ENCODE measurements at places on chromosomes 4 and X.

DNA sequence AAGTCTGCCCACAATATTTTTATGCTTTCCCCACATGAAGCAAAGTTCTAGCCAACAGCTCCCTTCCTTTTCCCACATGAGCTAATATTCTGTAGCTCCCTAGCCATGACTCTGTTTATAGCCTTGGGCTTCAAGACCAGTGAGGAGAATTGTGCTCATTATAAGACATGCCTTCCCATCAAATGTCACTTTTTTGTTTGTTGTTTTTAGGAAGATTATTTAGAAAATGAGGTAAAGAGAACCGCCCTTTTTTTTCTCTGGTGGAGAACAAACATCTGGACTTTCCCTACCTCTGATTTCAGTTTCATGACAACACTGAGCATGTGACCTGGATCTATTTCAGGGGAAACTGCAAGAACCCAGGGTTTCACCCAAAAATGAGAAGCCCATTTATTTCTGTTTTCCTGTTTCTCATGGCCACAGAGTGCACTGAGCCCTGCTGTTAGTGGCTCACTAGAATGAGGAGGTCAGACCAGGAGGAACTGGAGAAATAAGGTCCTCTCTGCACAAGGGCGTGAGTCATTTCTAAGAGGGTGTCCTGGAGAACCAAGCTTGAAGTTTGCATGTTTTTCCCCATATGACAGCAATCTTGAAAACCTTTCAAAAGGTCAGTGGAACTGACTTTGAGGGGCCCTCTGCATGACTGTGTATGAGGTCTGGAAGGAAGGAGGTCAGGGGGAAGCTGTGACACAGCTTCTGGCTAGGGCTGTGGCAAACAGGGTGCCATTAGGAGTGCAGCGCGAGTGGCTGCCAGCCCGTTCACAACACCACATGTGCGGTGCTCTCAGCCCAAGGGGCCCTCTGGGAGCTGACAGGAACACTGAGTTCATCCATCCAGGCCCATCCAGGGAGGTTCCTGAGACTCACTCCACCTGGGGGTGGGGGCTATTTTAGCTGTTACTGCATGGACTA, 55.2 kb downstream of the CHST7 start:
- no peak for DNase-seq

GRCh38 chr4:129377131-129377845, 281.3 kb downstream of the C4orf33 start:
- DNase-seq, result no peak

GRCh38 chr4:28287831-28288233, 1427.2 kb downstream of the STIM2 start:
- DNase-seq, result no peak

DNA sequence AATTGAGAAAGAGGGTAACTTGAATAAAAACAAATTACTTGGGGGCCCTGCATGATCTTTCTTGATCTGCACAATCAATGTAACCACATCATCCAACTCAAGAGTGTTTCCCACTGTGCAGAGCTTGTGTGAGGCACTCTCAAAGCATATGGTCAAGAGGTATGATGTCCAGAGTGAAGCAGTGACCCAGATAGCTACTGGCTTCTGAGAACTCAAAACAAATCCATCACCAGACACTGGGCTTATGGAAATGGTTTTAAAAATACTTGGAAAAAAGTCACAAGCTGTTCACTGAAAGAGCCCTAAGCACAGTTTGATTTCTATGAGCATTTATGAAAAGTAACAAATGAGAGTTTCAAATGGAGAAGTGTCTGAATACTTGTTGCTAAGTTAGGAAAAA, 361.0 kb downstream of the GRXCR1 start:
- no peak for DNase-seq

GRCh38 chr4:1980561-1981041, 28.2 kb downstream of the NELFA start:
- DNase-seq, result no peak

- DNase-seq, result no peak
Observed at GRCh38 chr4:45094684-45095083, 368.3 kb upstream of the GNPDA2 start.

DNA sequence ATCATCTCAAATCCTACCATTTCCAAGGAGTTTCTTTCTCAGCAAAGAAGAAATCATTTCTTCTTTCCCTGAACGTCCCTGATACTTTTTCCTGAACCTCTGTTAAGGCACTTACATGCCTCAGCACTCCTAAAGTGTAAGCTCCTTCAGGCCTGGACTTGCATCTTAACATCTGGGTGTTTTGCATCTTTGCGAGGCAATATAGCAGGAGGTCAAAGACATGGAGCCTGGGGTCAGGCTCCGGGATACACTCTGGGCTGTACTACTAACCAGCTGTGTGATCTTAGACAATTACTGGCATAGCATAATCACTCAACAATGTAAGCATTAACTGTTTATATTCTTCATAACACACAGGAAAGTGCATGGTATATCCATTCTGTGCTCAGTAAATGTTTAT, 275.5 kb upstream of the BOD1L1 start:
- DNase-seq, result no peak

GRCh38 chrX:15546745-15547144, 46.1 kb downstream of the BMX start:
- DNase-seq, result no peak

- DNase-seq, result peak; percentile 3
Observed at GRCh38 chrX:80808881-80809411, 731 bp downstream of the BRWD3 start.

DNA sequence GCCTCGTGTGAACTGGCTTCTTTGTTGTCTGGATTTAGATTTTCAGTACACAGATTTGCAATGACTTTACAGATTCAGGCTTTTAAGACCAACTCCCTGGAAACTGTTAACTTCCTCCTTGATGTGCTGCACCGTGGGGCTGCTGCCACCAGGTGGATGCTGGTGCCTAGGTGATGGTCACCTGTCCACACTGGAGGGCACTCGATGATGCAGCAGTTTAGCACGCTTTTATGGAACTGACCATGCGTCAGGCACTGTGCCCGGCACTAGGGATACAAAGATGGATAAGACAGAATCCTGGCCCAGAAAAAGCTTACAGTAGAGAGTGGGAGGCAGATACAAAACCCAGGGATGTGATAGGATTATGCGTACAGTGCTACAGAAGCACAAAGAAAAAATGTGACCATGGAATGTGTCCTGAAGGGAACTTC, 180.7 kb downstream of the CEP135 start:
- DNase-seq, result no peak

GRCh38 chr4:89939994-89940393, 45.3 kb downstream of the MMRN1 start:
- DNase-seq, result no peak

GRCh38 chrX:19886883-19887531, 393 bp downstream of the SH3KBP1 start:
- DNase-seq, result no peak

DNA sequence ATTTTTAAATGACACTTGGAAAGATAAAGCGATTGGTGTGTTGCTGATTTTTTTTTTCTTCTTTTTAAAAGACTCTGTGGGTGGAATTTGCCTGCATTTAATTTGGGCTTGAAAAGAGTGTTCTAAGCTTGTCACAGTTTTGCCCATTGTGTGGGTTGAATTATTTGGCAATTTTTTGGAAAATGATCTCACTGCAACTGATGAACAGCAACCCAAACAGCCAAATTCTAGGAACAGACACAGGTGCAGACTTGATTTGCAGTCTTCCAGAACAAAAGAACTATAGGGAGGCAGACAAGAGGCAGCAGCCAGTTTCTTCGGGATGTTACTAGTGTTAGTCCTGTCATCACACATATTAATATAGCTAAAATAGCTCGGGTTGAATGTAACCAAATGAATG, 40.5 kb downstream of the CASP6 start:
- DNase-seq, result no peak

DNA sequence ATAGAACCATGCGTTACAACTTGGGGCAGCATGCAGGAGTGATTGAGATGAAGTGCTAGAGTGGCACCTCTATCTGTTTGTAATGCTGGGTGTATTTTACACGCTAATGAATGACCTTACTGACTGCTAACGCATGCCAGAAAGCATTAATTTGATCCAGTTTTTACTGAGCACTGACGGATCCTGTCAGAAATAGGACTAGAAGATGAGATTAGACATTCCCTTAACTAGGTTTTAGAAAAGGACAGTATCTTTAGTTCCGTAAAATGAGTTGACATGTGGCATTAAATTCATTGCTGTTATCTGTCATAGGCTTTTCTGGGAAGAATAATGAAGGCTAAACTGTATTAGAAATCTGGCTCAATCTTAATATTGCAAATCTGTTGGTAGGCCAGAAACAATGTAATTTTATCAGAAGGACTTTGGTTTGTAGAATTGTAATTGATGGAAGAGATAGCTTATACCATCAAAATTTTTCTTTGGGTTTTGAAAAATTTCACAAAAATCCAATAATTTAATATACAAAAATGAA, 140.4 kb upstream of the WDFY3 start:
- DNase-seq, result no peak

GRCh38 chrX:118286066-118286762, 59.7 kb upstream of the WDR44 start:
- DNase-seq, result no peak

DNA sequence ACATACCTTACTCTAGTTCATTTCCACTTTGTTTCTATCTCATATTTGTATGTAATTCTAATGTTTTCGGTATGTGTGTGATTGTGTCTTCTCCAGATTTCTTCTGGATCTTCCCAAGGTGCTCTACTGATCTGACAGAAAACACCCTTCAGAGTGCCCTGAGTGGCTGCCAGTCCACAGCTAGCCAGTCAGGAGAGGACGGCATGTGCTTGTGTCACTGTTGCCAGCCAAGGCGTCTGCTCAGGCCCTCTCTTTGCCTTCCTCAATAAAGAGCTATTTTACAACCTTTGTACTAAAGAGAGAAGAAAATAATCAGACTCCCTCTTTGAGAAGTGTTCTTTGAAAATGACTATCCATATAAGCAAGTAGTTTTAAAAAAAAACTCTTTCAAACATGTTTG, 29.0 kb downstream of the CD99L2 start:
- DNase-seq, result no peak

DNA sequence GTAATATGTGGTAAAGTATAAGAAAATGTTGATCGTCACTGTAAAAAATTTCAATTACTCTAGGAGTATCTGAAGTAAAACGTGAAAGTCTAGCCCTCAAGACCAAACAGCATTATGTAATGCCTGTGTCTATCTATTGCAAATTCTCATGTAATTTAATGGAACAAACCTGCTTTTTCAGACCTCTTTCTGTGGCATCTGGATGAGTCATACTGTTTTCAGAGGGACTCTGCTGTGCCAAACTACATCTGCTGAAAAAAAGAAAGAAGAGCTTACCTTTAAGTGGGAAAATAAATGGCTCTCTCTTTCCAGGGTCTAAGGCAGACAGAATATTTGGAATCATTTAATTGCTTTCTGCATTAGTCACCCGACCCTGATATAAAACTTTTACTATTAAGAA, 89.8 kb upstream of the ARMCX2 start:
- no peak for DNase-seq

- no peak for DNase-seq
Observed at GRCh38 chrX:47232197-47232802, 509 bp upstream of the USP11 start.

DNA sequence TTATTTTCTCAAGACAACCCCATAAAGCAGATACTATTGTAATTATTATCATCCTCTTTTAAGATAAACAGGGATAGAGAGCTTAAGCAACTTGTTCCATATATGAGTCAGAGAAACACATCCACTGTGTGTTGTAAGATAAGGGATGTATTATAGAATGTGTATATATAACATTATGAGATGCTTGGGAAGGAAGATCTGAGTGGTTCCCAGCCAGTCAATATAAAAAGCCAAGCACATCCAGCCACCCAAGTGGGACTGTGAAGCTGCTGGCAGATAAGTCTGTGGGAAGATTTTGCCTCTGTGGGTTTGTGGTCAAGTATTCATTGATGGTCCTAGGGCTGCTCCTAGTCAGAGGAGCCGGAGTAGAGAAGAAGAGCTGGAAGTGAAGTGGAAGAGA, 16.5 kb upstream of the BMPR1B start:
- DNase-seq, result no peak

GRCh38 chr4:143538979-143539669, 25.6 kb downstream of the SMARCA5 start:
- DNase-seq, result no peak

DNA sequence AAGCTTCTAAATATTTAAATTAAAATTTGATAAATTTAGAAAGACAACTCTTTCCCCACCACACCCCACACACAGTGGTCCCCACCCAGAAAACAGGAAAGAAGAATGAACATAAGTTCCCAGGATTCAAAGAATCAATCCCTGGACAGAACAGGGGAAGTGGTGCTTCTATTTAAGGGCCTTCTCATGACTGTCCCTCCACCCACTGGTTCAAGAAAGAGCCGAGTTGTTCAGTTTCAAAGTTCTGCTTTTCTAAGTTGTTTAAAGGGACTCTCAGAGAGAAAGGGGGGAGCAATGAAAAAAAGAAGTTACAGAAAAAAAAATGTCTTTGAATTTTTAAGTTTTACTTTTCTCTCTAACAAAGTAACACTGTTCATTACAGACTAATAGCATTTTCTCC, 195.8 kb downstream of the PDGFC start:
- no peak for DNase-seq

DNA sequence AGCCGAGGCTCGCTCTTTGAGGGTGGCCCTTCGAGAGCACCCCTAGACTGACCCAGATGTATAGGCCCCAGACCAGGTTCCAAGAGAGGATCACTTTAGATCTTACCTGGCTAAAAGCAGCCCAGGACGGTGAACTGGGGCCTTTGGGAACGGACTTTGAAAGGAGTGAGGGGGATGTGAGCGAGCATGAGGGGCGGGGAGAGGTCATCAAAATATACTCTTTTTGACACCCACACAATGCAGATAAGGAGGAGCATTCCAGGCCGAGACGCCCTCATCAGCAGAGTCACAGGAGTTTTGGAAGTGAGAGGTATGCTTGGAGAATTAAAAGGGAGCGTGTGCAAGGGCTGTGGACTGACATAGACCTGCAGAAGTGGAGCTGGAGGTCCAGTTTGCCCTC, 528 bp downstream of the NSDHL start:
- no peak for DNase-seq

DNA sequence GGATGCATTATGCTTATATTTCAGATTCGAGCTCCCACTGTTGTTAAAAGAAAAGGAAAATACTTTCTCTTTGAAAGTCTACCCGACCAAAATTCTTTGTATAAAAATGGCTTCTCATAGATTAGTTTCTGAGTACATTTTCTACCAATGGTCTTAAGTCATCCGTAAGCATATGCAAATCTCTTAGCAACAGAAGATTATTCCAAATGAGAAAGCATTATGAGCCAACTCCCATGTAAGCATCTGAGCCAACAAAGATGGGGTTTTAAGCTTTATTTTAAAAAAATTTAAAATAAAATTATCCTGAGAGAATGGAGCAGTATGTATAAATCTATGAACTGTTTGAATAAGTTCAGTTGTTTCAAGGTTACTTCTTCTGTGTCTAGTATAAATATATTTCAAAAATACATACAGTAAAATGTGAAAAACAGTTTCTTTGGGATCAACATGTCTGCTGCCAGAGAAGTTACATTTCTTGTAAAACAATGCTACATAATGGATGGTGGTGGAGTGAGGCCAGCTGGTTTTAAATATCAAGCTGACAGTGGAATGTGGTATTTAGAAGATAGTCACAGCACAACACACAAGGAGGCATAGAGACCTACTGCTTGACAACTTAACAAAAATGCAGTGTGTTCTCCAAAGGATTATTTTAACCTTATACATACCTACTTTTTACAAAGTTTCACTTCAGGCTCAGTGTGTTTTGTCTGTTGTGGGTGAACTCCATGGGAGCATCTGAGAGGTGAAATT, 199.5 kb upstream of the DIPK2B start:
- no peak for DNase-seq

- DNase-seq, result no peak
Observed at GRCh38 chr4:52968691-52969090, 106.6 kb downstream of the RASL11B start.

Data from stimulated activated CD4-positive, alpha-beta T cell treated with anti-CD3 and anti-CD28 coated beads, Interleukin-15, amount 100 ng/mL, for 1 hour (primary cell).